ENCODE measurements at places on chromosomes 2 and 18.

- DNase-seq = peak; percentile 97
Measured at GRCh38 chr18:8800445-8800844, 95.1 kb downstream of the MTCL1 start.

DNA sequence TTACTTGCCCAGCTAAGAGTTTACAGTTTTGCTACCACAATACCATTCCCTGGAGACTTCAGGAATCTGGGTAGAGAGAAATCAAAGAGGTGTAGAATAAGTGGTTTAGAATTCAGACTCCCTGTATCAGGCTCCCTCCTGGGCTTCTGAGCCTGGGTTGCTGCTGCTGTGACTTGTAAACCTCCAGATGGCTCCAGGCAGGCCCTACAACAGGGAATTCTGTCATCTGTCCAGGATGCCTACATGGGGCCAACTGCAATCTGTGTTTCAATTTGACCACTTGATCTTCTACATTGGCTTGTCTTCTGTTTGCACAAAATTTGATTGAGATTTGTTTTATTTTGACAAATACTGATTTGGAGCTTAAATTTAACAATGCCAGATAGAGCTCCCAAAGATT is 183.9 kb downstream of the RAD51AP2 start:
- no peak for DNase-seq

DNA sequence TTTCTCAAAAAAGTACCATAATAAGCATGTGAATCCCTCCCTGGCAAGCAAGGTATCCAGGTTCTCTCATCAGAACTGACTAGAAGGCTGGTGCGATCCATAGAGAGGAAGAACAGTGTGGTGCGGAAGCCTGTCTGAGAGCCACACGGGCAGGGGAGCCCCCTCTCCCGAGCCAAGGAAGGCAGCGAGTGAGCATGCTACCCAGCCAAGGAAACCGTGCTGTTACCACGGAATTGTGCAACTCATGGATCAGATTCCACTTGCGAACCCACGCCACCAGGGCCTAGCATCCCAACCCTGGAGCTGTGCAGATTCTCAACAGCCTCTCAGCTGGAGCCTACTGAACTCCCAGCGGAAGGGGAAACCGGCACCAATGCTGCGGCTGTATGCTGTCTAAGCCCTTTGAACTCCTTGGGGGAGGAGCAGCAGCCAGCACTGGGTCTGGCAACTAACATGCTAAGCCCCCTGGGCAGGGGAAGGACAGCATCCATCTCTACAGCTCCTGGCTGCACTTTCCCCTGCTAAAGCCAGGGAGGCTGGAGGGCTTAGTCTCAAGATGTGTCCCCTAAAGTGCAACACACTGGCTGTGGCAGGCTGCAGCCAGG is 823.1 kb downstream of the EPHA4 start:
- no peak for DNase-seq

GRCh38 chr18:31983976-31984375 is 34.6 kb upstream of the RNF125 start:
- no peak for DNase-seq

GRCh38 chr2:75560768-75561565 is at the start of gene EVA1A:
Gene EVA1A (minus strand): TSS chr2:75560939. CDS start chr2:75518140, 42,799 bp downstream.
- DNase-seq = peak; percentile 61

GRCh38 chr18:21439431-21439846 is 161.1 kb downstream of the ESCO1 start:
- peak; percentile 75 for DNase-seq
